ENCODE measurements at places on chromosomes 3 and 15.

DNA sequence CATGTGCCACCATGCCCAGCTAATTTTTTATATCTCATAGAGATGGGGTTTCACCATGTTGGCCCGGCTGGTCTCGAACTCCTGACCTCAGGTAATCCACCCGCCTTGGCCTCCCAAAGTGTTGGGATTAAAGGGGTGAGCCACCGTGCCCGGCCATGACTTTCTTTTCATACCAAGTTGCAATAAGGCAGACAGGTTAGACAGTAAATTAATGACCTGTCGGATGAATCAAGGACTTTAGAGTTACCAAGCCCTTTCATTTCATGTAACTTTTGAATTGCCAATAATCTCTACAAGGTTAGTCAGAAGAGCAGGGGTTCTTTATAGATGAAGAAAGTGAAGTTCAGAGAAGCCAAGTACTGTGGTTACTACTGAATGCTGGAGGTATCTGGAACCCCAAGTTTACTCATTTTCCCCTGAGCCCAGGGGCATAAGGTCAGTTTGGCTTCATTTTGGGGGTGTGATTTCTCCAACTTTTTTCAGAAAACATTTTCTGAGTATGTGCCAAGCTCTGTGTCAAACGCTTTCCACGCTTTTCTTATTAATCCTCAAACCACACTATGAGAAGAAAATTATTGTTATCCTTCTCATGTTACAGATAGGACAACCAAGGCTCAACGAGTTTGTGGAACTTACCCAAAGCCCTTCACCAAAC, 11.9 kb downstream of the PRICKLE2 start:
- DNase-seq = no peak

- DNase-seq = no peak
Measured at GRCh38 chr3:197682713-197683112, 54.0 kb downstream of the RUBCN start.

- DNase-seq = no peak
Measured at GRCh38 chr15:57662091-57662744, 44.3 kb upstream of the POLR2M start.

- no peak for DNase-seq
Measured at GRCh38 chr3:59750391-59750790, 700.6 kb upstream of the CFAP20DC start.

DNA sequence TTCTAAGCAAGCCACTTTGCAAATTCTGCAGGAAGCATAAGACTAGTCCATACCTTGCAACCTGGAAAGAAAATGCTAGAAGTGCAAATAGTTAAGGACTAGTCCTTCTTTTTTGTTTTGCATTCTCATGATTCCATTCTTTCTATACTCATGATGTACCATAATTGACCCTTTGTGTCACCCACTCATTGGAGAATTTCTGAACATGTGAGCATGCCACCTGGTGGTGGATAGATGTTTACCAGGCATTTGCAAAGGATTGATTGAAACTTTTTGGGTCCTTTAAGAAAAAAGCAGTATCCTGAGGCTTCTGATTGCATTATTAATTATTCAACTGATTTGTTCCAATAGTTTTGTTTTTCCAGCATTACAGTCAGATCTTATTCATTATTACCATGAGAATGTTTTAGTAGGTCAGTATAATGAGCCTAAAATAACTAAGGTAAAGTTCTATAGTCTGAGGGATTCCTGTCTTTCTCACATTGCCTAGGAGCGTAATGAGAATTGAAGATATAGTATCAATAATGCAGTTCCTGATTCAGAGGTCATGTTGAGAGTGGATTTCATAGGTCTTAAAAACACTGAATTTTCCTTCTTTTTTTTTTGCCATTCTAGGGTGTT, 20.2 kb upstream of the DIPK2A start:
- peak; percentile 39 for DNase-seq
